Heart right ventricle (tissue), 16 donors: ENCODE measurements at places on chromosomes 12 and 14.

- DNase-seq, result no peak
Measured at GRCh38 chr12:57904426-57904825, 36.9 kb upstream of the ATP23 start.

GRCh38 chr14:68787092-68787992 lies 5.5 kb downstream of the ZFP36L1 start:
- DNase-seq, result no peak

DNA sequence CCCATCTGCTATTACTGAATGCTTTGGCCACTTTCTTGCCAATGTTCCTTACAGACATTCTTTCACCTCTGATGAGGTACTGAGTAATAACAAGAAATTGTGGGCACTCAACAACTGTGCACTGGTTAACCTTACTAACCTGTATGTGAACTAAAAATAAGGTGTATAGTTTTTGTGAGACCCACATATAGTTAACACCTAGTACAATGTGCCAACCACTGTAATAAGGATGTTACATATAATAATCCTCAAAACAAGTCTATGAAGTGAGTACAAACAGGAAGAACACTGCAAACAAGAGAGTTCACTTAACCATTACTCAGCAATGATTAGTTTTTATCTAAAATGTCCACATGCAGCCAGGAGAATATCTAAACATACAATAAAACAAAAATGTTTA lies 4.5 kb downstream of the DDHD1 start:
- no peak for DNase-seq

DNA sequence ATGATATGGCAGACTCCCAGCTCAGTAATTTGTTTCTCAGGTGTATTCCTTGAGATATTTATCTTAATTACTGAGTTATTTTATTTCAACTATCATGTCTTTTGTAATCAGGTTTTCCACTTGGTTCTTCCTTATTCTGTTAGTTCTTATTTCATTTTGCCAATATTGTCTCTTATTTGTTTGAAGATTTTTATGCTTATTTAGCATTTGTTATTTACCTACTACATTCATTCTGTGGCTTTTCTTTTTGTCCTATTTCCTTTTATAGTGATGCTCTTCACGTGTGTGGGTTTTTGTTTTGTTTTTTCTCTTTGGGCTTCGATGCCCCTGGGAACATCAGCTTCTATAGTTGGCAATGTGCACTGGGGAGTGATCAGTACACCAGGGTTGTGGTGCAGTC lies 40.5 kb upstream of the CRADD start:
- no peak for DNase-seq
